Cardiac muscle cell (in vitro differentiated cells and primary cell): ENCODE measurements at places on chromosomes 2 and 18. TPM values are rescaled to one million over a fixed set of nuclear protein-coding genes. Genes with fewer than 3 reads are reported as not detected.

GRCh38 chr2:217995731-217996231 lies 7.0 kb downstream of the TNS1 start:
- no peaks in the 10 kb centered on the region for H3K36me3 ChIP-seq
- H3K27me3 ChIP-seq, result peaks cover 3% of the 10 kb centered on the region
- DNase-seq, result no peak
- H3K4me1 ChIP-seq, result no peaks in the 10 kb centered on the region
- no peak overlapping the region for H3K4me3 ChIP-seq

DNA sequence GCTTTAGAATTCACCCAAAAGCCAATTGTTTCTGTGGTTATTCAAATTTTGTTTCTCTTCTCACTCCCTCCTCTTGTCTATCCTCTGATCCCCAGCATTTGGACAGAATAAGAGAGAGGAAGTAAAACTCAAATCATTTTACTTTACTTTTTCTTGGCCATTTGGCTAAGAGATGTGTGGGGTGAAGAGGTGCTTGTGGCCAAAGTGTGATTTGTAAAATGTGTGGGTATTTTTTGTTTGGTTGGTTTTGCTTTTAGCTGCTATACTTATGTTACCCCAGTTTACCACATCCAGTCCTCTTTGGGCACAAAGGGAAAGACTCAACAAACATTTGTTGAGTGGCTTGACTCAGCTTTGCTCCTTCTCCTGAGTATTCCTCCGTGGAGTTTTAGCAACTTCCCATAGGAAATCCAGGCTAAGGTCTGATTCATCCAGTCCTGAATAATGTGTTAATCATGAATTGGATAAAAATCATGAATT lies 109.1 kb upstream of the CYP1B1 start:
- H3K27me3 ChIP-seq, result no peaks in the 10 kb centered on the region
- no peaks in the 10 kb centered on the region for H3K36me3 ChIP-seq
- H3K4me3 ChIP-seq, result no peak overlapping the region

TMEM169 gene
- 0.65 and 1.9 TPM in 2 replicates for polyA plus RNA-seq

GRCh38 chr2:168796090-168796577 lies 6.3 kb upstream of the NOSTRIN start:
- H3K36me3 ChIP-seq, result no peaks in the 10 kb centered on the region
- H3K27me3 ChIP-seq, result no peaks in the 10 kb centered on the region
- peak overlapping the region; percentile 4 for H3K27ac ChIP-seq
- no peaks in the 10 kb centered on the region for H3K4me1 ChIP-seq

DNA sequence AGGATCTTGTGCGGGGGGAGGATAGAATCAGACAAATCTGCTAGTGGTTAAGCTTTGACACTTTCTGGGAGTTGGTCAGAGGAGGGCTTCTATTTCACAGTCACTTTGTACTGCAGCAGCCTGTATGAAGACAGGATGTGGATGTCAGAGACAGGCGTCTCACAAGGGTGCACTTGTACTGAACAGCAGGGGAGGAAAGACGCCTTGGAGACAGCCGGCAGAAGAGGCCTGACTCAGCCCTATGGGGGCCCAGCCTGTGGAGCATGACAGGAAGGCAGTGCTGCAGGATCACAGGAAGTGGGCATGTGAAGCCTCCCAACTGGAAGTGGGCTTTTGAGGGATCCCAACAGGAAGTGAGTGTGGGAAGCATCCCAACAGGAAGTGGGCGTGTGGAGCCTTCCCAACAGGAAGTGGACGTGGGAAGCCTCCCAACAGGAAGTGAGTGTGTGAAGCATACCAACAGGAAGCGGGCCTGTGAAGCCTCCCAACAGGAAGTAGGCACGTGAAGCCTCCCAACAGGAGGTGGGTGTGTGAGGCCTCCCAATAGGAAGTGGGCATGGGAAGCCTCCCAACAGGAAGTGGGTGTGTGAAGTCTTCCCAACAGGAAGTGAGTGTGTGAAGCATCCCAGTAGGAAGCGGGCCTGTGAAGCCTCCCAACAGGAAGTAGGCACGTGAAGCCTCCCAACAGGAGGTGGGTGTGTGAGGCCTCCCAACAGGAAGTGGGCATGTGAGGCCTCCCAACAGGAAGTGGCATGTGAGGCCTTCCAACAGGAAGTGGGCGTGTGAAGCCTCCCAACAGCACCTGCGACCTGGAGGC lies 212.3 kb downstream of the SNTG2 start:
- no peaks in the 10 kb centered on the region for H3K36me3 ChIP-seq
- no peaks in the 10 kb centered on the region for H3K27me3 ChIP-seq
- DNase-seq, result no peak
